NCI-H1436 (cell line): ENCODE measurements at places on chromosomes 6 and 20.

DNA sequence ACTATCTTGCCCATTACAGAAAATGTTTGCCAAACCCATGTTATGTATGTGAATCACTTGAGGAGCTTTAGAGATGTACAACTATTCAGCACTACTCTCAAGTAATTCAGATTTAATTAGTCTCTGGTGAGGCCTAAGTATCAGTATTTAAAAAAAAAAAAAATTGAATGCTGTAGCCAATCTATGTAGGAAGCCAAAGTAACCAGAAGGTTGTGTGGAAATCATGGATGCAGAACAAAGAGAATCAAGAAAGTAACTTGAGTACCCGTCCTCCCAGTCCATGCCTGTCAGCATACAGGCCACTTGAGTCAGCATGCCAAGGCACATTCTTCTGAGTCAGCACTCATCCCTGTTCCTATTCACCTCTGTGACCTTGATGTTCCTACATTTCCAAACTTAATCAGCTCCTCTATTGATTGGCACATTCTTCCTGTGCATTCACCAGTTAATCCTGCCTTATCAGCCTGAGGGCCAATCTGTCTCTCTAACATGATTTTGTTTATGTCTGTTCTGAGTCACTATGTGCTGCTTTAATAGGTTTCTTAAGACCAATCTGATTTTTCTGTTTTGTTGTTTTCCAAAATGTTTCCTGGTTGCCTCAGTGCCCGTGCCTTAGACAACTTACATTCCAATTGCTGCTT, 165.6 kb downstream of the KCNQ5 start:
- no peak for DNase-seq

GRCh38 chr20:46083101-46083500, 6.7 kb downstream of the NCOA5 start:
- no peak for DNase-seq

- no peak for DNase-seq
Measured at GRCh38 chr6:38427492-38428210, 212.1 kb downstream of the BTBD9 start.

- DNase-seq = no peak
Measured at GRCh38 chr6:31356216-31356945, 598 bp downstream of the HLA-B start.

- no peak for DNase-seq
Measured at GRCh38 chr6:43790031-43790430, 20.0 kb downstream of the VEGFA start.

DNA sequence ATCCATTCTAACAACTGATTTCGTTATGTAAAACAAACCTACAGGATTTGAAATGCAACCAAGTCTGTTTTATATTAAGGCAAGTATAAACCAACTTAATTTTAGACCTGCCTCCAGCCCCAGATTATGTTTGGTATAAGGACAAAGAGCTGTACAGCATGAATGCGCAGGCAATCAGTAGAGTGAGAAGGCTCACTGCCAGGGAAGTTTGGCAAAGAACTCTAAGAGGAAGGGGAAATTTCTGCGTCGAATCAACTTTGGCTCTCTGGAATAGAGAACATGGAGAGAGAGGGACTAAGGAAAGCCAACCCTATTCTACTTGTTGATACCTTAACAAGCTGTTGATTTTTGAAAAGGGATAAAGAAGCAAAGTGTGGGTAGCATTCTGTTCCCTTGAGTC, 96.9 kb upstream of the FOXO3 start:
- DNase-seq = no peak

DNA sequence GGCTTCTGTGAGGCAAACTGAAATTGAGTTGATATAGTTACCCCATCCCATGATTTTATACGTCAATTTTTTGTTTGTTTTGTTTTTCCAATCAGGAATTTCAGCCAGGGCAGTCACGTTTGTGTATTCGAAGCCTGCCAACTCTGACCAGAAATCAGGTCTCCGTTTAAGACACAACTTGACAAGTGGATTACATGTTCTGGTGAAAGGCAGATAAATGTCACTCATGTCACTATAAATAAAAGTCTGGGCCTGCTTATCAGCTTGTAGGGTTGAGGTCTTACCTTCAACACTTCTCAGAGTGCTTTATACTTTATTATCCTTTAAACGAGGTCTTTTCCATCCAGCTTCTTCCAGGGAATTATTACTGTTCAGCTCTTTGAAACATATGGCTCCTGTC, 8.4 kb upstream of the XRN2 start:
- no peak for DNase-seq

DNA sequence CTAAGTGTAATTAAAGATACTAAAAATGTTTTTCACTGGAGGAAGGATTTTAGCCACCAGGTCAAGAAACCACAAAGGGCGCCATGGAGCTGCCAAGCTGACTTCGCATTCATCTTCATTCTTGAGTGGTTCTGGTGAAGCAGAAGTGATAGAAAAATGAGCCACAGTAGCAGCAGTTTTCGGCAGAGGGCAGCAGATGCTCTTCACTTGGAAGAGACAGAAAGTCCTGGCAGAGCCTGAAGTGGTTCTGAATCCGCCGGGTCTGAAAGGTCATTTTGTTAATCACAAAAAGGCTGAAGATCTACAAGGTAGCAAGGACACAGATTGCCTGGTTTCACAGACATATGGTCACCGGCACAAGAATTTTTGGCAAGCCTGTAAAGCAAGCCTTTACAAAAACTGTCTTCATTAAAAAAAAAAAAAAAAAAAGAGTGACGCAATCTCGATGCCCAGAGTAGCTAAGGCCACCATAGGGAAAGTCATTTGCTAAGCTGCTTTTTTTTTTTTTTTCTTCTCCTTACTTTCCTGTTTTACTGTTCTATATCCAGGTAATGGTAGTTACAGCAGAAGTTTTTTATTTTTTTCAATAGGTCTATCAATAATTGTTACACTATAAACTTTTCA, 345.1 kb upstream of the AGPAT4 start:
- no peak for DNase-seq

- DNase-seq = no peak
Measured at GRCh38 chr6:14848019-14848418, 397.9 kb upstream of the JARID2 start.

- no peak for DNase-seq
Measured at GRCh38 chr6:23200946-23201345, 631.6 kb downstream of the HDGFL1 start.

- DNase-seq = no peak
Measured at GRCh38 chr6:3418496-3419060, 38.3 kb downstream of the SLC22A23 start.

DNA sequence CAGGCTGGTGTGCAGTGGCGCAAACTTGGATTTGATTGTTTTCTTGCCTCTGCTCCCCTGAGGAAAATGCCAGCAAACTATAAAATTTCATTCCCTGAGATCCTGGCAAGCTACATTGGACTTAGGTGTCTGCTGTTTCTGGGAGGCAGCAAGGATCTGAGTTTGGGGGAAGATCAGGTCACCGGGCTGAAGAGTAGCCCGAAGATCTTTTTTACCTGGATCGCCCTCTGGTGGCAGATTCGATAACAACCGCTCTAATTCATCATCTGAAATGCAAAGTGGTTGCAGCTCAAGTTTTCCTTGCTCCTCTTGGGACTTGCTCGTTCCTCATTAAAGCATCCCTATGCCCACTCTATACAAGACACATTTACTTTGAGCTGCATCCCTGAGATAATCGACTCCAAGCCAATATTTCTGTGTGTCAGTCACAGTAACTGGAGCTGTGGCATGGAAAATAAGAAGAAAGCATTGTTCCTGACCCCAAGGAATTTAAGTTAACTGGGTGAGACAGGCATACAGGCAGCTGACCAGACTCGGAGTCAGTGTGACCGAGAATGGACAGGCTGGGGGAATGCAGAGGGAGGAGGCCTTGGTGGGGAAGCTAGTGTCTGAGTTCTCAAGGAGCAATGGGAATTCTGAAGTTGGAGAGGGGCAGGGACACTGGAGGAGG, 131.8 kb upstream of the PROKR2 start:
- peak; percentile 19 for DNase-seq

DNA sequence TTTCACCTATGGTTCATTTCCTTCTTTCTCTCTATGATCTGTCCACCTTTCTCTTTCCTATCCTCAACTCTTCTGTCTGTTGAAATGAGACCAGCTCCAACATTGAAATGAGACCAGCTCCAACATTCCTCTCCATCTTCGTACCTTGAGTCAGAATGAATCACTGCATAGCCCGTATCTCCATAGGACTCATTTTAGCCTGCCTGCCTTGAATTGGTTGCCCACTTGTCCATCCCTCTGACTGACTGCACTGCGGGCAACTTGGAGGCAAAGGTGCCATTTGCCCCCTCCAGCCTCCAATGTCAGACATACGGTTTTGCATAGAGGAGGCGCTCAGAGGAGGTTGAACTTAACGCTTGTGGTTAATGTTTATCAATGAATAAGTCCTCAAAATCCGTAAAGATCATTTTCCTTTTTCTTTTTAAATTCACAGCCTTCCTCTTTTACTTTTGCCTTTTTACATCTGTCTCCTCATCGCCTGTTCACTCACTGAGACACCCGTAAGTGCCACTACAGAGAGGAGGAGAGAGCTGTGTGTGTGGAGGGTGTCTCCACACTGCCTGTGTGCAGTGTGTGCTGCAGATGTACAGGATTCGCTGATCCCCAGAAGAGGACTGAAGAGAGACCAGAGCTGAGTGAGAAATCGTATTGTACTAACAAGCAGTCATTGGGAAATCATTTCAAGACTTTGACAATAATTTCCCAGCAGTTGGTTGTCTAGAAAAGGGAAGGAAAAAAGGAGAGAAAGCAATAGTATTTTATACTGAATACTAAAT, 579.6 kb upstream of the MAP3K7 start:
- no peak for DNase-seq

GRCh38 chr20:25273046-25273445, 25.2 kb downstream of the PYGB start:
- no peak for DNase-seq

DNA sequence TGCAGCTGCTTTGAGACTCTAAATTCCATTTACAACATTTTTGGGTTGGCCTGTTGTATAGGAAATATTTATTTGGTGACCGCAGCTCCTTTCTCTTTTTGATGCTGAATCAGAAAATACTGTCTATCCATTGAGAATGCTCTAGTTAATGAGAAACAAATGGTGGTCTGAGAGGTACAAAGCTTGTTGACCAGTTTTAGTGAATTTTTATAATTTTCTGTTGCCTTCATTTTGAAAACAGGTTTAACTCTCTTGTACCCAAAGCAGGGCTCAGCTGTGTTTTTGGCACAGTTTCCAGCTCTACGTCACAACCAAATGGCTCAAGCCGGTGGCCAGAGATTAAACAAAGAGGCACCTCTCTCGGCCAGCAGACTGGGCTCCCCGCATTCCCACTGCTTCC, 113.2 kb downstream of the FNDC1 start:
- DNase-seq = no peak

DNA sequence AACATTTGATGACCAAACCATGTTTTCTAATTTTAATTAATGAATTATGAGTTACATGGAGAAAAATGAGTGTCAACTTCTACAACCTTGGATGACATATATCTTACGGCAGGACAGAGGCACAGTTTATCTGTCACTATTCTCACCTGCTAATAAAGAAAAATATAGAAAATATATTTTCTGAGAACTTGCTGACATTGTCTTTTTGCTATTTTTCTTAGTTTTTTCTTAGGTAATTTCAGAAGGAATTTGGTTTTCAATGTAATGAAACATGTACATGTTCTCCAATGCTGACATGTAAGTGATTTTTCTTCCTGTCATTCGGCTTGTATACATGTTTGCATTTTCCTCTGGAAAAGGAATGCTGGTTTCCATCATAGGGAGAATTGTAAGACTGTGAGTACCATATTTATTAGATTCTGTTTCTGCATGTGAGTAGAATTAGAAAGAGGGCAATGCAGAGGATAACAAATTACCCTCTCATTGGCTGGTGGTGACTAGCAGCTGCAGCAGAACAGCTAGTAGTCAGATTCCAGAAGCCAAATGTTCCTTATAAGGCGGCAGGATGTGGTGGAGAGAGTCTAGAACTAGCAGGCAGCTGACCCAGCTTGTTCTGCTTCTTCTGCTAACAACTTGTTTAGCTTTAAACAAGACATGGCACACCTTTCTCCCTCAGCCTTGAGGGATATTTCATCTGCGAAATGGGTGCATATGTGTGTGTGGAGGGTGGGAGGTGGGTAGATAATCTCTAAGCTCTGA, 132.8 kb upstream of the SPACA1 start:
- no peak for DNase-seq

- no peak for DNase-seq
Measured at GRCh38 chr6:90241229-90241880, 55.3 kb downstream of the BACH2 start.

DNA sequence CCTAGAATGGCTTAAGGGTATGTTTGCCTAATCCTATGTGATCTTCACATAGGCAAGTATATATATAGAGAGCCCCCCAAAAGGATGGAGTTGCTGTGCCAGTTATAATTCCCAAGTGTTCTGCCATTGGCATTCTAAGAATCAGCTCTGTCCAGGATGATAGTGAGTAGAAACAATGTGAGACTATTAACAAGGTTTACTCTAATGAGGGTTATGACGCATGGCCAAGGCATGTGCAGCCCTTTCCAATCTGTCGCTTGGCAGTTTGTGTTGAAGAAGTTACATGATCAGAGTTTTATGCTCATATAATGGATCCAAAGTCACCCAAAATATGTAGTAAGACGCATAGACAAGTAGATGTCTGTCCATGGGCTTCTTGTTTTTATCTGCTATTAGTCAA, 33.6 kb downstream of the VGLL2 start:
- no peak for DNase-seq

GRCh38 chr6:168929871-168930450, 323.7 kb downstream of the THBS2 start:
- no peak for DNase-seq

GRCh38 chr20:8805737-8806442, 263.0 kb upstream of the PLCB4 start:
- DNase-seq = no peak

DNA sequence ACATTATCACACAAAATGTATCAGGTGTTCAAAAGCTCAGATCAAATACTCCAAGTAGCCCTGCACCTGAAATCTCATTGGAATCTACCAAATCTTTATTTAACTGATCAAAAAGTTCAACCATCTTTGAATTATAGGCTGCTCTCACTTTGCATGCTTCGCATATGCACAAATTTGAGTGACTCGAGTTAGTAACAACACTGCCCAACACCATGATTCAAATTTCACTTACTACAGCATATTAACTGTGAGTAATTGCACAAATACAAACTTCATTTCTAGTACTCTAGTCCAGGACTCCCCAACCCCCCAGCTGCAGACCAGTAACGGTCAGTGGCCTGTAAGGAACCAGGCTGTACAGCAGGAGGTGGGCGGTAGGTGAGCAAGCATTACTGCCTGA, 51.1 kb downstream of the WASF1 start:
- DNase-seq = no peak

DNA sequence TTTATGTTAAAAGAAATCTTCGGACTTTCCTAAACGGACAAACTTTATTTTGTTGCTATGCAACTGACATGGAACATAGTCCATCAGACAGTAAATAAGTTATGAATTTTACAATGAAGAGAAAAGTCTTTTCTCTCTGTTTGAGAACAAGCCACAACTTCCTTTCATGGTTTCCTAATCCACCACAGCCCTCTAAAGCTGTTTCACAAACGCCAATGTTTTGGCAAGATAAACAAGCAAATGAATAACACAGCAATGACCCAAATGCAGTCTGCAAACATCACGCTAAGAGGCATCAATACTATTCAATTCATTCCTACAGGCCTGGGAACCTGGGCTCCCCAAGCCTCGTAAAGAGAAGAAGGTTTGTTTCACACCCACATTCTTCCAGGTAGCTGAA, 60.4 kb downstream of the HAO1 start:
- no peak for DNase-seq

- no peak for DNase-seq
Measured at GRCh38 chr6:35356391-35356790, 14.0 kb downstream of the PPARD start.
